ENCODE measurements at places on chromosomes 7 and 10. TPM values are rescaled to one million over a fixed set of nuclear protein-coding genes. Genes with fewer than 3 reads are reported as not detected.

DRGX gene
- total RNA-seq: not detected

GHRHR gene
- not detected for total RNA-seq

ADAM22 gene
- 0.06 TPM for total RNA-seq

CYP26A1 gene
- 3.9 TPM for total RNA-seq

SMIM30 gene
- total RNA-seq: 32.1 TPM

TRIM50 gene
- total RNA-seq: not detected

VSTM2A gene
- total RNA-seq: not detected

C10orf62 gene
- total RNA-seq: not detected

CCDC172 gene
- not detected for total RNA-seq

ERVW-1 gene
- not detected for total RNA-seq

CRHR2 gene
- not detected for total RNA-seq

SLC18A3 gene
- total RNA-seq: not detected

All from A549 treated with ZK216348 at 1 μM for 4 hours (cell line).